Transverse colon (tissue), 4 donors: ENCODE measurements at places on chromosomes 3 and 15. TPM values are rescaled to one million over a fixed set of nuclear protein-coding genes. Genes with fewer than 3 reads are reported as not detected.

FSIP1 gene
- total RNA-seq: 8.6 TPM

PLA1A gene
- not detected for total RNA-seq

DNA sequence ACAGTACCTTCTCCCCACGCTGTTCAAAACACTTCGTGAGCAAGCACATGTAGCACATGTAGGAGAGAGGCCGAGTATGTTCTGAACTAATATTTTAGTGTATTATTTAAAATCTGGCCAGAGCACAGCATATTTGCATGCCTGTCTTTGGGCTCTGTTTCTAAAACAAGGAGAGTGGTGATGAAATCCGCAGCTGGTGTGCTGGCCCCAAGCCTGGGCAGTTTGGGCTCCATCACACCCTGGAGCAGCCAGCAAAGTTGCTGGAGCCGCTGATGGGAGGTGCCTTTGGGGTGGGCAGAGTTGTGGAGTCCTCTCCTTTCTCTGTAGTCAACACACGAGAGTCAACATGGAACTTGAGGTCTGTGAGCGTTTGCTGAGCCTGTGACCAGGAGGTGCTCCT lies 116.6 kb downstream of the SLCO3A1 start:
- peak; percentile 31 for DNase-seq

GRCh38 chr15:31346367-31347066 lies 19.9 kb downstream of the KLF13 start:
- no peak for DNase-seq

DNA sequence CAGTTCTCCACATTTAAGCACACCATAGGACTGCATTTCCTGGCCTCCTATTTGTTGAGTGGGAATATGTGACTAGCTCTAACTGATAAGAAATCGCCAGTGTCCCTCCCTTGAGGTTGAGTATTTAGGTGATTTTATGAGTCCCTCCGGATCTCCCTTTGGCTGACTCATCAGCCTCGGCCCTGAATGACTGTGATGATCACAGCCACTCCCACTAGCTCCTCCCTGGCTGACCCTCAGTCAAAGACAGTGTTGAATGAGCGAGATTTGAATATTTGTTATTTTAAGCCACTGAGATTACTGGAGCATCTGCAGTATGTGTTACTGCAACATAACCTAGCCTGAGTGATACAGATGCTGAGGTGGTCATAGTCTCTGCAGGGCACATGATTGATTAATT lies 515.3 kb downstream of the EPHB1 start:
- DNase-seq: no peak
